ENCODE measurements at places on chromosomes 13 and 19.

DNA sequence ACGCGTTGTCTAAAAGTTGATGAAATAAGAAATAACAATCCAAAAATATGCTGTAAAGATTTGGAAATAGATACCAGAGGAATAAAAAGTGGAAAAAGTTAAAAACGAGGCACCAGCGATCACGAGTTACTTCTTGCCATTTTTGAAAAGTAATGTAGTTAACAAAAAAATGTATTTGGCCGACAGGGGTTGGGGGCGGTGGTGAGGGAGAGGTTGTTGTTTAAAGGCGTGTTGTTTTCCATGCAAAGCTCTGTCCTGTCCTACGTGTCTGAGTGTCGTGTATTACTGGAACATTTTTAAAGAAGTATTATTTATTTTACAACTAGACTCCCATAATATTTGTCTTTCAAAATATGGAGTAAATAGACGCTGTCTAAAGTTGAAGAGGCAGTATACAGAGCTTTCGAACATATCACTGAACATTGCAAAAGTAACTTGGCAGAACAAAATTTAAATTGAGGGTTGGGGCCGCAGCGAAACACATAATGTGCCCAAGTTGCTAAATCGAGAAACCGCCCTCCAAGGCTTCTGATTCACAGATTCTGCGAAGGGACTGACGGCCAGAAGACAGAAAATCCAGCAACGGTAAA is 823 bp downstream of the FBXO17 start:
- no peak for DNase-seq

DNA sequence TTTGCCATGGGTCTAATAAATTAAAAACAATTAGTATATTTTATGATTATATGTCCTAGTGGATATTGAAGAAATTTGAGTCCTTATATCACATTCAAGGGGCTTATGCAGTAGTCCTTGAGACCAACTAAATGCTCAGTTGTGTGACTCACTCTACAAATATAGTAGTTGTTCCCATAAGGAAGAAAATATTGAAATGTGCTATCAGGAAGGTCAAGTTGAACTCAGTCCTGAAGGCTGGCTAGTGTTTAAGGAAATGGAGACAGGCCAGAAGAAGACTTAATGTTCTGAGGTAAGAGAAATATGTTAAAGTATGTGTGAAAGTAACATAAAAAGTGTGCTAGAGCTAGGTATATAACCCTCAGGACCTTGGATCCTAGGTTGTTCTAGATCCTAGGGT is 766.1 kb upstream of the GPC6 start:
- DNase-seq = no peak

- DNase-seq = no peak
These were observed 581.0 kb upstream of the SPRY2 start for GRCh38 chr13:80921971-80922370.

GRCh38 chr13:40243047-40243446 is 423.4 kb downstream of the FOXO1 start:
- DNase-seq = no peak

DNA sequence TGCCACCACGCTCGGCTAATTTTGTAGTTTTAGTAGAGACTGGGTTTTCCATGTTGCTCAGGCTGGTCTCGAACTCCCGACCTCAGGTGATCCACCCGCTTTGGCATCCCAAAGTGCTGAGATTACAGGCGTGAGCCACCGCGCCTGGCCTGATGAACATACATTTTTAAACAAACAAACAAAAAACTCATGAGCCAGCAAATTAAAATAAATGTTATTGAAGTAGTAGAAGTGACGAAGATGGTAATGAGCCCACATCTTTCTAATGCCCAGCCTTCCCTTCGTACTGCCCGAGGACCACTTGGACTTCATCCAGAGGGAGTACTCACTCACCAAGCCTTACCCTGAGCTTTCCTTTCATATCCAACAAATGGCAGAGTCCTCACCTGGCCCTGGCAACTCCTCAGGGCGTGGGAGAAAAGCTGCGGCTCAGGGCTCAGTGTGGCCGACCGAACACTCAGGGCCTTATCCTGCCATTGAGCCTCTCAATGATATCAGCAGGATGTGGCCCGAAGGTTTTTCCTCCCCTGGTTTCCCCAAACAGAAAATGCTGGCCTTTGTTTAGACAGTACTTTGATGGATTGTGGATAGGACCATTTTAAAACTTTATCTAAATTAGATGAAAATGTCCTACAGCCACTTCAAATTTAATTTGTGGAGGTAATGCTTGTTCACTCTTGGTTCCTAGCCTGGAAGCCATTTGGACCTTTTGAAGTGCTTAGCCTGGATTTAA is 22.8 kb upstream of the ABCC4 start:
- DNase-seq = no peak

All from RKO (cell line).